ENCODE measurements at places on chromosomes 5 and 9. TPM values are rescaled to one million over a fixed set of nuclear protein-coding genes. Genes with fewer than 3 reads are reported as not detected.

The FOXD4L5 gene
- 0.09 TPM for total RNA-seq

The GRM6 gene
- total RNA-seq, result not detected

The TNIP1 gene
- 66.2 TPM for total RNA-seq

The MORN5 gene
- not detected for total RNA-seq

The PCDHGA8 gene
- total RNA-seq, result 1.3 TPM

The DTWD2 gene
- 1.7 TPM for total RNA-seq

The CCDC180 gene
- 0.56 TPM for total RNA-seq

The ARL14EPL gene
- not detected for total RNA-seq

The SHISAL2B gene
- not detected for total RNA-seq

The GFI1B gene
- total RNA-seq, result not detected

The SLC36A2 gene
- total RNA-seq, result not detected

The SYK gene
- total RNA-seq, result not detected

The SVEP1 gene
- total RNA-seq, result 0.66 TPM

The SNCAIP gene
- 14.4 TPM for total RNA-seq

The TTC23L gene
- total RNA-seq, result not detected

The HBEGF gene
- total RNA-seq, result 17.5 TPM

The TMEM252 gene
- not detected for total RNA-seq

The TIGD6 gene
- 4.1 TPM for total RNA-seq

The ADAMTS16 gene
- not detected for total RNA-seq

The FUT7 gene
- total RNA-seq, result not detected

The DRD1 gene
- total RNA-seq, result not detected

The DMGDH gene
- not detected for total RNA-seq

The C9 gene
- not detected for total RNA-seq

The ARHGAP26 gene
- 18.8 TPM for total RNA-seq

The CCDC192 gene
- total RNA-seq, result not detected

The CDO1 gene
- total RNA-seq, result 2.0 TPM

The PAEP gene
- total RNA-seq, result not detected

The C1QTNF2 gene
- 0.09 TPM for total RNA-seq

The SPINK6 gene
- not detected for total RNA-seq

The MRPS2 gene
- 18.9 TPM for total RNA-seq

The NUTM2F gene
- not detected for total RNA-seq

The STC2 gene
- 303 TPM for total RNA-seq

The MYOZ3 gene
- total RNA-seq, result 0.94 TPM

The WNT8A gene
- not detected for total RNA-seq

The LCN1 gene
- total RNA-seq, result 0.66 TPM

The IL9 gene
- total RNA-seq, result not detected

The IL13 gene
- not detected for total RNA-seq

The B4GALT1 gene
- 20.0 TPM for total RNA-seq

The MAMDC2 gene
- 10.2 TPM for total RNA-seq

The SGCD gene
- total RNA-seq, result not detected

The GFPT2 gene
- 24.8 TPM for total RNA-seq

The ZBTB26 gene
- 3.7 TPM for total RNA-seq

The NPR2 gene
- 6.2 TPM for total RNA-seq

The LECT2 gene
- not detected for total RNA-seq

The ARHGEF39 gene
- 0.38 TPM for total RNA-seq

All from endothelial cell of coronary artery (primary cell).